Hematopoietic multipotent progenitor cell treated with erythropoietin and hydrocortisone succinate and interleukin-3 and kit ligand, for 17 days (in vitro differentiated cells): ENCODE measurements at places on chromosomes 3 and 15.

GRCh38 chr3:95758707-95759106 is 1055.7 kb upstream of the EPHA6 start:
- no peak for DNase-seq

- DNase-seq = no peak
These were observed 66.3 kb downstream of the ISG20 start for GRCh38 chr15:88704791-88705768.

DNA sequence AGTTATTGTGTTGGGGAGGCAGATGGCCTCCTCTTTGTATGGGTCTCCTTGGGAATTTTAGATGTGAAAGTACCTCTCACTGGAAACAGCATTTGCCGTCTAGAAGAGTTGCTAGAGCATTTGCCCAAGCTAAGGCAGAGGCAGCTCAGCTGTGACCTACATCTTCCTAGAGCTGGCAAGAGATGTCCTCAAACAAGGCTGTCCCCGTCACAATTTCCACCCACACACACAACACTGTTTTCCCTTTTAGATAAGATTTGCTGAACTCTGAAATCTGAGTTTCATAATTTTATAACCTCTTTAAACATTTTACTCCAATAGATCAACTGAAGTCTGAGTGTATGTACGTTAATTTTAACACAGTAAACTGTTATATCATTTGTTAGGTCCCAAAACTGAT is 352.6 kb downstream of the EPHB1 start:
- DNase-seq = no peak

DNA sequence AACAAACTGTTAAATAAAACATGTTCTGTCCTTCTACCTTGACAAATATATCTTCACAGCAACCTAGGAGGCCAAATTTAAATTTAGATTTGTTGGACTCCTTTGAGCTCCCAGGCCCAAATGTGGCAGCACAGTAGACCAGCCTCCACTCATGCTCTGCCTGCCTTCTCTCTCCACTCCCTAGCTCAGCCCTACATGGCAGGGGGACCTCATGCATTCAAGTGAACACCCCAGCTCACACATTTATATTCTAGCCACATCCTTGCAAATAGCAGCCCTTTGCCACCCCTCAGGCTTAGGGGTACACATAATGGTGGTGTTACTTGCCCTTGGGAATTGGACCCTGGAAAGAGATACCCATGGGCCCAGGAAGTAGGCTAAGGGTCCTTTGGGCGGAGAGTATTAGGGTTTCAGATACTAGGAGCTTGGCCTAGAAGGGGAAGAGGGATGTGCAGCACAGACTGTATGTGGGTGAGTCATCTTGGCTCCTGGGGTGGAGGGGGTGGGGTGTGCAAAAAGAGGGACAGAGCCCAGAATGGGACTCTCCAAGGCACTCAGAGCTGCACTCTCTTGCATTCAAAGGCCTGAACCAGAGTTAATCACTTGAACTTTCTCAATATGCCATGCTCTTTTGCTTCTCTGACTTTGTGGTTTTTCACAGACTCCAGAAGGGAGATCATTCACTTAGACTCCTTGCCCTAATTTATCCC is 268.4 kb upstream of the ROPN1 start:
- DNase-seq = no peak

GRCh38 chr3:13073326-13074005 is at the start of gene IQSEC1:
IQSEC1 (minus strand) TSS chr3:13073429; CDS start chr3:13073014, 415 bp downstream.
- DNase-seq = no peak

GRCh38 chr15:95286352-95286880 is 1044.1 kb upstream of the NR2F2 start:
- no peak for DNase-seq
